ENCODE measurements at places on chromosomes 7 and 10. TPM values are rescaled to one million over a fixed set of nuclear protein-coding genes. Genes with fewer than 3 reads are reported as not detected.

The LRRC17 gene
- 0.27 TPM for total RNA-seq

The RELN gene
- total RNA-seq = not detected

The KRIT1 gene
- total RNA-seq = 22.1 TPM

The ATE1 gene
- total RNA-seq = 15.9 TPM

The CYREN gene
- 53.6 TPM for total RNA-seq

The ASB15 gene
- total RNA-seq = under 0.01 TPM

The TMEM196 gene
- not detected for total RNA-seq

The SLC18A3 gene
- total RNA-seq = under 0.01 TPM

The PHKG1 gene
- total RNA-seq = 1.1 TPM

The BEND7 gene
- total RNA-seq = 5.7 TPM

The BET1 gene
- 7.3 TPM for total RNA-seq

Data from hematopoietic multipotent progenitor cell (in vitro differentiated cells).